ENCODE measurements at places on chromosomes 13 and 19.

GRCh38 chr19:32197896-32198882, 147.2 kb upstream of the ZNF507 start:
- DNase-seq, result no peak

DNA sequence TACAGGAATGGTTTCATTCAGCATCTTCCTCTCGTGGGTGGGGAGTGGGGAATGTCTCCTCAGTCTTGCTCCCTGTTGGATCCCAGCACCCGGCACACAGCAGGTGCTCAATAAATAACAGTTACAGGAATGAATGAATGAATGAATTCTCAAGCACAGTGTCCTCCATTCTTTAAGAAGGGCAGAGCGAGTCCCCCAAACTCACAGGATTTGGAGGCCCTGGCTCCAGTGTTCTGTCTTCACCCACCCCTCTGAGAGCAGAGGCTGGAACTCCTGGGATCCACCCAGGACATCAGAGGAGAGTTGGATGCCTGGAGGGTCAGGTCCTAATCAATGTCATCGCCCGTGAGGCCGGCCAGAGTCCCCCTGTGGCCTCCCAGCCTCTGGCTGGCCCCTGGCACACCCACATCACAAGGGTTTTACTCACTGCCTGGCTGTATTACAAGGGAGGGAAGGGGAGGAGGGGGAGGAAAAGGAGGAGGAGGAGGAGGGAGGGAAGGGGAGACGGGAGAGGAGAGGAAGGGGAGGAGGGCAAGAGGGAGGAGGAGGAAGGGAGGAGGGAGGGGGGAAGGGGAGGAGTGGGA, 8.7 kb upstream of the CREB3L3 start:
- DNase-seq, result no peak

- DNase-seq, result no peak
Measured at GRCh38 chr13:27411341-27411740, 13.1 kb upstream of the GTF3A start.

DNA sequence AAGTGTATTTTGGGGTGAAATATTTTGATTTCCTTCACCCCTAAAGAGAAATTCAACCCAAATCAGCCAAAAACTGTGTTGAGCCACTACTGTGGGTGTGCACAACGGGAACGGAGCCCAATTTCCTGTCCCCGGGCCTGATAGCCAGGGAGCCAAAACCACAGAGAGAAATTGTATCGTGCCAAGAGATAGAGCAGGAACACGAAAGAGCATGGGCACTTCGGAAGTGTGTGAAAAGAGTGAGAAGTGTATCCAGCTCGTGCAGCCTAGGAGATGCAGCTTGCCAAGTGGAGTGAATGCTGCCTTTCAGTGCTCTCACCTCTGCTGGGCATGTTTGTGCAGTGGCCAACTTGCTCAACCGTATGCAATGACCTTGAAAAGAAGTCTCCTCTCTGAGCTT, 19.4 kb upstream of the PLEKHF1 start:
- no peak for DNase-seq

- DNase-seq, result peak; percentile 82
Measured at GRCh38 chr13:105442949-105443699, 1092.3 kb downstream of the EFNB2 start.

- no peak for DNase-seq
Measured at GRCh38 chr13:43088093-43088511, 64.7 kb downstream of the DNAJC15 start.
